ENCODE measurements at places on chromosomes 7 and 10.

DNA sequence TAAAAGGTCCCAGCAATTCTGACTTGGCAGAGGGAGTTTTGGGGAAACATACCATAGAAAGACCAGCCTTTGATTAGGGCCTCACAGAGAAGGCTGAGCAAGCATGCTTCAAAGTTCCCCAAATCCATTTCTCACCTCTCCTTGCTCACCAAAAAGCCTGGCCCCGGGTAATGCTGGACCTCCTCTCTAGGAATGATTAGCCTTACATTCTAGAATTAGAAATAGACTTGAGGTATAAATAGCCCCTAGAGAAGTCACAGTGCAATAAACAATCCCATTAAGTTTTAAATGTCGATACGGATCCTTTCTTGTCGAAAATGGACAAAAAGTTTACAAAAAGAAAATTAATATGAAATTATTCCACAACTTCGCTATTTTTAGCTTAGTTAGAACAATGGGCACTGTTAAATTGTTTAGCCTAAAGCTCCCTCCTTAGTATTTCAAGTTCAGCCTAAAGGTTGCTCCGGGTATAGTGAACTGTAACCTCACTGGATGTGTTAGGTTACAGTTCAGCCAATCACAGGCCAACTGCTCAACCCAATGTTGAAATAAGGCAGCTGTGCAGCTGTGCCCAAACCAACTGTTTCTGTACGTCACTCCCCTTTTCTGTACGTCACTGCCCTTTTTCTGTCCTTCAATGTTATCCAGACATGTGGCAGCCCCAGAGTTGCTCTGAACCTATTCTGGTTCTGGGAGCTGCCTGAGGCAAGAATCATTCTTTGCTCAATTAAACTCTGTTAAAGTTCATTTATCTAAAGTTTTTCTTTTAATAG is 7.9 kb upstream of the GSDME start:
- DNase-seq, result no peak

DNA sequence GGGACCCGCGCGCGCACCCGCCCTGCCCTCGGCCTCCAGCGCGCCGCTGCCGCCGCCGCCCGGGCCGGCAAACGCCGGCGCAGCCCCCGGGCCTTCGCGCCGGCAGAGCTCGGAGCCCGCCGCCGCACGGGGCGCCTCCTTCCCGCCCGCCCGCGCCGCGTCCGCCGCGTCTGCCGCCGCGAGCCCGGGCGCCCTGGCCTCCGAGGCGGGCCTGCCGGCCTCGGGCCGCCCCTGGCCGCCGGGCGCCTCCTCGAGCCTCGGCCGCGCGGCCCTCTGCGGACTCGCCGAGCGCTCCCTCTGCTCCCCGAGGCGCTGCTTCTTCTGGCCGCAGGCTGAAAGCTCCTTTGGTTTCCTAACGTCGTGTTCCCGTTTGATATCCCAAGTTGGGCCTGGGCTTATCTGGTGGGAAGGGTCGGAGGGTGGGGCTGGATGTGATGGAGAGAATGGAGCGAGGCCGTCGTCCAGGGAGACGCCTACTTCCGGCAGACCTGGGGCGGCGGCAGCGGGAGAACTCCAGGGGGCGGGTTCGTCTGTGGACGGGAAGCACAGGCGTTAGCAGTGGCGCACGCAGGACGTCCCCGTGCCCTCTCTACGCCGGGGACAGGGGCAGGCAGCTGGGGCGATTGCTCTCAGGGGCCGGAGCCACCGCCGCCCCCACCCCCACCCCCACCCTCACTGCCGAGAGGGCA is 221.0 kb downstream of the PHTF2 start:
- peak; percentile 84 for DNase-seq

- DNase-seq, result no peak
Observed at GRCh38 chr10:7233259-7233991, 177.4 kb downstream of the SFMBT2 start.

- DNase-seq, result no peak
Observed at GRCh38 chr7:35695987-35696386, 1.1 kb upstream of the HERPUD2 start.

- DNase-seq, result no peak
Observed at GRCh38 chr10:119414081-119414611, 128.4 kb downstream of the RGS10 start.

DNA sequence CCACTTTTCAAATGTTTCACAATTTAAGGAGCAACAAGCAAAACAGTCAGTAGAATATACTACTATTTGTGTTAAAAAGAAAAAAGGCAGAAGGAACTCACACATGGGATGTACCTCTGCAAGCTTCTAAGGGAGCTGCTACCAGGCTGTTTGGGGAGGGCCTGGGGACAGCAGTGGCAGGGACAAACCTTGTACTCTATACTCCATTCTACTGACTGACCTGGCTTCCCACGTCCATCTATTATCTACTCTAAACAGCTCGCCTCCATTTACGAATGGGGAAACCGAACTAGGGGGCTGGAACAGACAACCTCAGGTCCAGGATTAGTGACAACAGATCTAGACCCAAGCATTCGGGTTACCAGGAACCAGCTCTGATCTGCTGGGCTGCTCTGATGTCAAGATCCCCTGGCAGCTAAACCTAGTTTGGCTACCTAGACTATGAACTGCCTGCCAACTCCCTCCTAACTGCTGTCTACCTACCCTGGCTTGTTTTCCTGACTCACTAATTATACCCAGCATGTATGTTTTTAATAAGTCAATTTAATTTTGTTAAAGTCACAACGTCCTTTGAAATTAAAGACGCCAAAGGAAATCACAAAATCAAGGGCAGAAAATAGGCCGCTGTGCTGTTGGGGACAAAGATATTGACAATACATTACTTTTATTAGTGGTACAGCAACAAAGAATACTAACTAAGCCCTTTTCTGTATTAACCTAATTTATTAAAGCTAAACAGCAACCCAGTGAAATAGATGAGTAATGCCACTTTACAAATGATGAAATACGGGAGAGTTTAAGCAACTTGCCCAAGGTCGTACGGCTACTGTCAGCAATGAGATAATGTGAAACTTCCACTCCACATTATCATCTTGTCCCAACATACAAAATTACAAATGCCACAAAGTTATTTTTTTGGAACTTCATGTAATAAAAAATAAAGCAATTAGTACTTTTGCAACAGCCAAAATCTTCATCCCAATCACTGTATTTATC is 5.3 kb downstream of the PSAP start:
- no peak for DNase-seq

GRCh38 chr7:99839287-99840021 is 11.6 kb downstream of the CYP3A43 start:
- DNase-seq, result no peak

DNA sequence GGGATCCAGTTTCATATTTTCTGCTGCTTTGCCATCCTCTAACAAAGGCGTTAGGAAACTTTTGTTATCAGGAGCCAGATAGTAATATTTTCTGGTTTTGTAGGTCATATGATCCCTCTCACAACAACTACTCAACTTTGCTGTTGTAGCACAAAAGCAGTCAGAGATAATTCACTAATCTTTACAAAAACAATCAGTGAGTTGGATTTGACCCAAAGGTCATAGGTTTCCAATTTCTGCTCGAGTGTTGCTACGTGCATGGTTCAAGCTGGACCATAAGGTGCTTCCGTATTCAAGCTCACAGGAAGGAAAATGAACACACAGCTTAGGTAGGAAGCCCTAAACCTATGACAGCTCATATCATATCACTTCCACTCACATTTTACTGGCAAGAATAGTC is 92.4 kb upstream of the SFMBT2 start:
- DNase-seq, result no peak

DNA sequence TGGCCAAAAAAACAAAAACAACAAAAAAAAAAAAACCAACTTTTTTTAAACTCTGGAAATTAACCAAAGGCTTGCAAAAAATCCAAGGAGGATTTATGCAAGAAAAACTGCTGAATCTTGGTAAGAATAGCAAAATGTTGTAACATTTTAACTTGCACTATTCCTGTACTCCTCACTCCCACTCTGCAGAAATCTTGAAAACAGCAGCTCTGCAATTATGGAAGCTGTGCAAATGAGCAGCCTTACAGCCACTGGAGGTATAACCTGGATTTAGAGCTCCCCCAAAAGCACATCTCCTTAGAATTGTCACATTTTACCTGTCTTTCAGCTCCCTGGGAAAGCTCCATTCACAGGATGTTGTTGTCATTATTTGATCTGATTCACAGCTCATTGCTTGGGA is 41.8 kb upstream of the LRGUK start:
- no peak for DNase-seq

GRCh38 chr10:86413046-86413728 is 46.6 kb upstream of the GRID1 start:
- DNase-seq, result no peak

GRCh38 chr10:3213758-3214515 is 41.4 kb upstream of the PITRM1 start:
- DNase-seq, result no peak

GRCh38 chr10:44316187-44316921 is 68.5 kb downstream of the CXCL12 start:
- DNase-seq, result no peak

DNA sequence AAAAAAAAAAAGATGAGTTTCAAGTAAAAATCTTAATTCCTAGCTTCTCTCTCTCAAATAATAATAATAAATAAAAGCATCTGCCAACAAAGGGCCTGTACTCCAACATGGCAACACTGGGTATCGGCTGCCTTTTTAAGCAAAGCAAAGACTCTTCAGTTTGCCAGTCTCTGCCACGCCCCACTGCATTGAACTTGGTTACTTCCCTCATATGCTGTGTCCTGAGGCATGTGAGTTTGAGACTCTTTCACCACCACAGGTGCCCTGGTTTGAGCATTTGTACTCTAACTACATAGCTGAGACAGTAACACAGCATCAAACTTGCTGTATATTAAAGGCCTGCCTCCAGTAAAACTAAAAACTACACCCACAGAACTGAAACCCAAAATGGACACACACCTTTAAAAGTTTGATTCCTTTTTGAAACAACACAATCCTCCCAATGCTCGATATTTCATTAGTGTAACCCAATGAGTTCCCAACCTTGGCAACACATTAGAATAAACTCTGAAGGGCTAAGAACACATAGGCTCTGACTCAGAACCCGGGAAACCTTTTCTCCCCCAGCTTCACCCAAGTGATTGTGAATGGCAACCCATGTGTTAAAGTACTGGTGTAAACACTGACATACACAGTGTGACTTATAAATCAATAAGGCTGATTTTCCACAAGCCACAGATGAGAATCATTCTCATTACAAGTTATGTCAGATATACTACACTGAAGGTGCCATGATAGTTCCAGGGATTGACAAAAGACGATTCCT is 12.0 kb downstream of the JAZF1 start:
- DNase-seq, result no peak

GRCh38 chr10:102994531-102995295 is 76.6 kb downstream of the CNNM2 start:
- DNase-seq, result no peak

GRCh38 chr7:107810626-107811025 is 7.6 kb upstream of the SLC26A3 start:
- DNase-seq, result no peak

- no peak for DNase-seq
Observed at GRCh38 chr7:45597286-45597984, 23.3 kb downstream of the ADCY1 start.

DNA sequence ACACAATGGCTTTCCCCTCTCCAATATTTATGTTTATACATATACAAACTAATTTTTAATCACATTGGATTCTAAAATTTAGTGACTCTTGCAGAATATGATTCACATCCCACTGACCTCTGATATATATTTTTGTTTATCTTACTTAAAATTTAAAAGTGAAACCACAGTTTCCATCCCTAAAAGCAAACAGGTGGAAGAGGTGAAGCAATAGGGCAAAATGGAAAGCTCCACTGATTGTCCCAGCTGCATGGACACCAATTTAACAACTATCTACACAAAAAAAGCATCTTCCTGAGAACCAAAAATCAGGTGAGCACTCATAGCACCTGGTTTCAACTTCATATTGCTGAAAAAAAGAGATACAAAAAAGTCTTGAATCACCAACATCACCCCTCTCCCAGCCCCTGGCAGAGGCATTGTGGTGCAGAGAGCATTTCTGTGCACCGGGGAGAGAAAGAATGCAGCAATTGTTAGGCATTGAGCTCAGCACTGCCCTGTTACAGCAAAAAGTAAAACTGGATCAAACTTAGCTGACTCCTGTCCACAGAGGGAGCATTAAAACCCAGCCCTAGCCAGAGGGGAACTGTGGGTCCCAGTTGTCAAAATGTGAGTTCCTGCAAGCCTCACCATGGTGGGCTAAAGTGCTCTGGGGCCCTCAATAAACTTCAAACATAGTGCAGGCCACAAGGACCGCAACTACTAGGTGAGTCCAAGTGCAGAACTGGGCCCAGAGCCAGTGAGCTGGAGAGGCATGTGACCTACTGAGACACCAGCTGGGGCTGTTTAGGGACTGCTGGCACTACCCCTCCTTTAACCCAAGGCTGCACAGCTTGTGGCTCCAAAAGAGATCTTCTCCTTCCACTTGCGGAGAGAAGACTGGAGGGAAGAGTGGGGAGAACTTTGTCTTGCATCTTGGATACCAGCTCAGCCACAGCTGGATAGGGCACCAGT is 92.1 kb downstream of the SIRT1 start:
- no peak for DNase-seq

GRCh38 chr7:111841596-111842205 is 279.4 kb upstream of the IMMP2L start:
- no peak for DNase-seq

- no peak for DNase-seq
Observed at GRCh38 chr7:98613601-98614425, 3.3 kb upstream of the NPTX2 start.

DNA sequence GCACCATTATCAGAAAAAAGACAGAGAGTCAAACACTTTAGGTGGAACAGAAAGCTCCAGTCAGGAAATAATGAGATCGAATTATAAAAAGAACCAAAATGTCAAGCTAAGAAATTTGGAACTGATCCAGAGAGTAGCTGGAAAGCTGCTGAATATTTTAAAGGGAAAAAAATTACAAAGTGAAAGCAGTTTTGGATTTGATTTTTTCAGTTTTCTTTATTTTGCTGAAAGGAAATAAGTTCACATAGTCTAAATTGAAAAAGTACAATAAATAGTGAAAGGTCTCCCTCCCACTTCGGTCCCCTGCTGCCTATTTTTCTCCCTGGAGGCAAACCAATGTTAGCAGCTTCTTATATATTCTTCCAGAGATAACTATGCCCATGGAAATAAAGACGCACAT is 11.3 kb upstream of the TOMM7 start:
- no peak for DNase-seq

DNA sequence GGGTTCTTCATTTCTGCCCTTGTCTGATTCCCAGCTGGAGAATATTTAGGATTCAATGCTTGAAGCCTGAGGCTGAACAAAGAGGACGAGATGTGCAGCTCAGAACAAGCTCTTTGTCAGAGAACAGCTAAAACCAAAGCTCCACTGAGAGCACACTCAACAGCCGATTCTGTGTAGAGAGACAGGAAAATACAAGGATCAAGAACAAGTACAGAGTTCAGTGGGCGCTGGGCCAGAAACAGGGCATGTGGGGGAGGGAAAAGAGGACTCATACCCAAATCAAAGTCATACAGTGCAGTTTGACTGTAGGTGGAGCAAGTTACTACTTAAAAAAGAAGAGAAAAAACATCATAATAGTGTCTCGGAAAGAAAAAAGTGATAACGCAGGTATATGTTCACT is at the start of gene AGMO:
Gene AGMO (minus strand): TSS at position 181 of the 400 bp plus-strand sequence.
- DNase-seq, result no peak

All from HTR-8/SVneo (cell line).